ENCODE measurements at places on chromosomes 6 and 20.

- DNase-seq = no peak
These were observed 72.4 kb upstream of the ZMYND8 start for GRCh38 chr20:47428851-47429336.

GRCh38 chr20:37220731-37221130 is 40.9 kb downstream of the GHRH start:
- DNase-seq = no peak

- no peak for DNase-seq
These were observed 33.5 kb downstream of the SNX3 start for GRCh38 chr6:108227290-108227689.

GRCh38 chr6:24923885-24924401 is 11.8 kb downstream of the RIPOR2 start:
- no peak for DNase-seq

DNA sequence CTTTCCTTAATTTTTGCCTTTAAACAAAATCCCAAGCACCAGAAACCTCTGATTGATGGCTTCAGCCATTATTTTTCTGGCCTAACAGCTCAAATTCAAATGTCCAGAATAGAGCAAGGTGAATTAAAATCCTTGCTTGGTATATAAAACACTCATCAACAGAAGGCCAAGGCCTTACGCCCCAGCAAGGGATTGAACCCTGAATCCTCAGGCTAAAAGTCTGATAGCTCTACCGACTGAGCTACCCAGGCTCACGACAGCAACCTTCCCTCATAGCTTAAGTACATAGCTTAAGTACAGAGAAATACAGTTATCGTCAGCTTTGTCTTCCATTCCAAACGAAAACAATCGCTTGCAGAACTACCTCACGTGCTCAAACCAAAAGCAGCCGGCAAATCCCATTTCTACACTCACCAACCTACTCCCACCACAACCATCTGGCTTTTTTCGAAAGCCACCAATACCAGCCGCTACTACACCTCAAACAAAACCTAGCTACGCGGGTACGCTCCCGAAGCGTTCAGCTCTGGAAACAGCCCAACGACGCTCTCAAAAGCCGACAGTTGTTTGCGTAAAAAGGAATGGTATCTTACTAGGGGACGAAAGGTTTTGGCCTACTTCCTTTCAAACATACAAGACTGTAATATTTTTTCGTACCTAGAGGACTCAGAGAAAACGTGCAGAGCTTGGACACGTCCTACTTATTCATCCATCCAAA is 167.5 kb downstream of the GPX5 start:
- DNase-seq = no peak

- DNase-seq = no peak
These were observed 46.5 kb downstream of the SOBP start for GRCh38 chr6:107536180-107536961.

DNA sequence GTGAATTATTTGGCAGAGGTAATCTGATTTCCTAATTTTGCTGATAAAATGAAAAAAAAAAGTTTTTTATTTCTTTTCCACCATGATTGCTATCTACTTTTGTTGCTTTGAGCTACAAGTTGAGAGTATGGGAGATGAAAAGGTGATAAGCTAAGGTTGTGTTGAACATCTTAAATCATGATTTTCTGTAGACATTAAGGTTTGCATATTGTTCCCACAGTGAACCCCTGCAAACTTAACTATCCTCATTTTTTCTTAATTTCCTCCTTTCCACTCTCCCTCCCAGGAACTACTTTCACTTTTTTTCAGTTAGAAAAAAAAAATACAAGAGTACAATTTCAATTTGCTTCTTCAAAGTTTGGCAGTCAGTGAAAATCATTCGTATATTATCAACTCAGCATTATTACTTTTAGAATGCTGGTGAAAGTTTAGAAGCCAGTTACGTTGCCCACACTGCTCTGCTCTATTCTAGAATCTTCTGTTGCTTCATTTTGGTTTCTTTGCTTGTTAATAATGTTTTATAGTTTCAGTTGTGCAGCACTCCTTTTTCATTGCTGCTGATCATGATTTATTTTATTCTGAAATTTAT is 673.8 kb upstream of the CITED2 start:
- DNase-seq = no peak

All from suppressor macrophage treated with lipopolysaccharide for 1 hour (primary cell).